ENCODE measurements at places on chromosomes 5 and 9.

DNA sequence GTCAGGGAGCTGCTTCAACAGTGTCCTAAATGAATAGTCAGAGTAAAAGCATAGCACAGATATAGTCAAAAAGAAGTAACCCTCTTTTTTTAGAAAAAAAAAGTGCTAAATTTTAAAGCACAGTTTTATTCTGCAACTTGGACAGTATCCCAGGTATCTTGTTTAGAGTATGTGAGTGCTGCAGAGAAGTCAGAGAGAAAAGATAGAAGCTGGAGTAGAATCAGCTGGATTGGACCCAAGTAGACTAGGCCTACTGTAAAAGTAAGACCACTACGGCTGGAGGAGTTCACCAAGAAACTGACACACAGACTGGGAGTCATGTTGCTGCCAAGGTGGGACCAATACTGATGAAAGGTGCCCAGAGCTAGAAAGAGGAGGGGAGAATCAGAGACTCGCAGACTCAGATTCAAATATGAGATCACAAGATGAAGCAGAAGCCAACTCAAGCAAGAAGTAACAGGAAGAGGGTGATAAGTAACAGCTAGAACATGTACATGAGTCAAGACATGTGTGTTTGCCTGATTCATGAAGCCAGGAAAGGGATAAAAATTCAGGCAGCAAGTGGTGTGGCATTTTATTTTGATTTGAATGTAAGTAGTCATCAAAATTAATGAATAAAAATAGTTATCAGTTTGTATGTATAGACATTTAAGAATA, 25.6 kb upstream of the TUSC1 start:
- DNase-seq: no peak

DNA sequence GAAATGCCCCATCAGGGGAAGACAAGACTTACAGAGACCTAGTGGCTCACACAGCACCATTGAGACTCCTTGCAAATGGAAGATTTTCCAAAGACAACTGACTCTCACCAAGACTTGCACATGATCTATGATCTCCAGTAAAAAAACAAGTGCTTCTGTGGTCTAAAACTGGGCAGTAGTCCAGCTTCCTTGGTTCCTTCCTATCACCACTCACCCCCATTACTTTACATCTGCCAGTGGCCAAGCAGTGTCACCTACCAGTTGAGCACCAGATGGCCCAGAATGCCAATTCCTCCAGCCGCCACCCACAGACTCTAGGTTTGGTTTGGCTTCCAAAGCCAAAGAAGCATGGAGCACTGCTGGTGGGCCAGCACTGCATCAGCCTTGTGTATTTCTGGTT, 47.7 kb downstream of the SH3TC2 start:
- no peak for DNase-seq

GRCh38 chr5:12250454-12250853, 346.2 kb upstream of the CTNND2 start:
- DNase-seq: no peak

- DNase-seq: no peak
Measured at GRCh38 chr9:12640866-12641636, 52.1 kb upstream of the TYRP1 start.

All from right renal cortex interstitium (tissue), 3 donors.